ENCODE measurements at places on chromosomes 16 and 17.

DNA sequence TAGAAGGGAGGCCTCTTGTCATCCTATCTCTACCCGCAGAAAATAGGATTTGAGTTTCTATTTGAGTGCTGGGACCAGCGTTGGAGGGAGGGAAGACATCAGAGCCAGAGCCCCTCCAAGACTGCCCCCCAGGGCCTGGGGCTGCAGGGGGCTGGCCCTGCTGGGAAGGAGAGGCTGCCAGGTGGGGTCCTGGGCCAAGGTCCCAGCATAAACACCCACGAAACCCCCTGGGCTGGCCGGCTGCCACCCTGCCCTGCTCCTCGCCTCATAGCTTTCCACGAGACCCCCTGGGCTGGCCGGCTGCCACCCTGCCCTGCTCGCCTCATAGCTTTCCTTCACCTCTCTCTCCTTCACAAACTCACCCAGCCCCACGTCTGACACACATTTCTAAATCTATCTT is 10.6 kb upstream of the TEX19 start:
- DNase-seq = no peak

DNA sequence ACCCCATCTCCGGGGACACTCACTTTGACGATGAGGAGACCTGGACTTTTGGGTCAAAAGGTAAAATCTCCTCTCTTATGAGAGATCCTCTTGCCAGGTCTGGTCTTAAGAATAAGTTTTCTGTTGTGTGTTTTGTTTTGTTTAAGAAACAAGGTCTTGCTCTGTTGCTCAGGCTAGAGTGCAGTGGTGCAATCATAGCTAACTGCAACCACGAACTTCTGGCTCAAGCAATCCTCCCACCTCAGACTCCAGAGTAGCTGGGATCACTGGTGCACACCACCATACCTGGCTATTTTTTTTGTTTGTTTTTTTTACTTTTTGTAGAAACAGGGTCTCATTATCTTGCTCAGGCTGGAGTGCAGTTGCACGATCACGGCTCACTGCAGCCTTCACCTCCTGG is 4.1 kb downstream of the MMP25 start:
- no peak for DNase-seq

- no peak for DNase-seq
These were observed 2.0 kb downstream of the P4HB start for GRCh38 chr17:81858170-81858966.

GRCh38 chr16:10923650-10924214 is 18.5 kb downstream of the DEXI start:
- no peak for DNase-seq

DNA sequence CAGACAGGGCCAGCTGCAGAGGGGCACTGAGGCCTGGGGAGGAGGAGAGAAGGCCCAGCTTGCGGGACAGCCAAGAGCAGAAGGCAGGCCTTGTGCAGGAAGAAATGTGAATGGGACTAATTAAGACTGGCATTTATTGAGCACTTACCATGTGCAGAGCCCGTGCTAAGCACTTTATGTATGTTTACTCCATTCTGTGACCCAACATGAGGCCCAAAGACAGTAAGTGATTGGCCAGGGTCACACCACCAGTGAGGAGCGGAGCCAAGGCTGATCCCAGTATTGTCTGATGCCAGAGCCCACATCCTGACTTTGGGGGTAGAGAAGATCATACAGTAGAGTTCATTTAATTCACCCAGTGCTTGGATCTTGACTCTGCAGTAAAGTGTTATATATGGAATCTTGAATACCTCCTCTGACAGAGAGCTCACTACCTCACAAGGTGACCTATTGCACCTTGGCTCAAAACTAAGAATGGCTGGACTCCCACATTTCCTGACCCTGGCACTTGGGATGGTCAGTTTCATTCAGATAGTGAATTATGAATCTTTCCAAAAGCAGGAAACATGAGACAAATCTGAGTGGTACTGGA is 13.6 kb downstream of the KATNB1 start:
- no peak for DNase-seq

GRCh38 chr16:61179561-61179960 is 856.7 kb downstream of the CDH8 start:
- DNase-seq = no peak

GRCh38 chr16:20851601-20852000 is 45.3 kb downstream of the REXO5 start:
- no peak for DNase-seq

GRCh38 chr17:20938988-20939615 is 103.7 kb downstream of the USP22 start:
- DNase-seq = no peak

- DNase-seq = no peak
These were observed 6.6 kb downstream of the ZSCAN10 start for GRCh38 chr16:3092501-3092941.

DNA sequence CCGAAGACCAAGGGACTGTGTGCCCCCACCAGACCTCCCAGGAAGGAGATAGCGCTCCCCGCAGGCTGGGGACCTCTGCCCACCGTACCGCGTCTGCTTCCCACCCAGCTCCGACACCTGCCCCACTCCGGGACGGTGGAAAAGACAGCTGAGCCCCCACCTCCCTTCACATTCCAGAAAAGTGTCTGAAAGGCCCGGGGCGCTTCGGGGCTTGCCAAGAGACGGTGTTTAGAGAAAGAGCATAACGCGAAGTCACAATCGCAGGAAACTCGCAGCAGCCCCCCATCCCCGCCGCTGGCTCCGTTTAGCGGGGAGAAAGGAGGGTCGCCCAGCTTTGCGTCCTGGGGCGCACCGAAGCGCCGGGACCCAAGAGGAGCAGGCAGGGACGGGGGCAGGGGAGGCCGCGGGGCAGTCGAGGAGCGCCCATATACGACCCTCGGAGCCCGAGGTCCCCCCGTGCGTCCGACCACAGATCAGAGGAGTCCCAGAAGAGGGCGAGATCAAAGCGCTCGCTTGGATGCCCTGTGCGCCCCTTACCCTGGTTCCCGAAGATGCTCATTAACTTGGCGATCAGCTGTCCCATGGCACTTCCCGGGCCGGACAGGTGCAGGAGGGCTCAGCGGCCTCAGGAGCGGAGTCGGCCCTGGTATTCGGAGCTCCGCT is 652 bp downstream of the ARL5C start:
- DNase-seq = no peak

GRCh38 chr17:49659661-49660382 is 18.1 kb downstream of the SPOP start:
- no peak for DNase-seq

DNA sequence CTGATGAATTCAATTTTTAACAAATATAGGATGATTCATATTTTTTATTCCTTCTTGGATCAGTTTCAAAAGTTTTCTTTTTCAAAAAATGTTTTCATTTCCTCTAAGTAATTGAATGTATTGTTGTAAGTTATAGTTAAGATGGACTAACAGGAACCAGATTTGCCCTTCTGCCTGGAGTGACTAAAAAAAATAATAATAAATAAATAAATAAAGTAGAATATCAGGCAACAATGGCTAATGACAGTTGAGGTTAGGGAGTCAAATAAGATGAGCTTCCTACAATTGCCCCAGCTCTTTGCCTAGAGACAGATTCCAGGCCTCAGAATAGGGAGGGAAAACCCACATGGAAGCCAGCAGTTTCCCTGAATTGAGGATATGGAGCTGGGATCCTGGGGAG is 73.7 kb upstream of the MSI2 start:
- DNase-seq = no peak

- DNase-seq = peak; percentile 15
These were observed 79.8 kb downstream of the CMIP start for GRCh38 chr16:81524382-81524781.

GRCh38 chr16:57032346-57032745 is 43.0 kb downstream of the NLRC5 start:
- DNase-seq = no peak

- DNase-seq = no peak
These were observed 25.5 kb downstream of the TMEM235 start for GRCh38 chr17:78256707-78257591.

DNA sequence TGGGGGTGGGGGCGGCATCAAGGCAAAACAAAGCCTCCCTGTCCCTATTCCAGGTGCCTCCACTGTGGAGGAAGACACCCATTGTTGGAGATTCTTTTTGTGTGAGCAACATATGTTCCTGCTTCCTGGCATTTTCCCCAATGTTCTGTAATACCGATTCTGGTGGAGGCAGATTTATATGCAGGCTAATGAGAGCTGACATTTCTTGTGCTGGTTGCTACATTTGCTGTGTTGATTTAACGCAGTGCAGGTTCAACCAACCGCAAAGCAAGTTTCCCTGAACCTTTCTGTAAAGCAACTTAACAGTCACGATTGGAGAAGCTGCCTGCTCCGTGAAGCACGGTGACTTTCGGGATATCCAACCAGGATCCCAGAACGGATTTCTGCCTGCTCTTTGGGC is 260.5 kb downstream of the CBLN1 start:
- no peak for DNase-seq

GRCh38 chr17:80845863-80846671 is 145.6 kb upstream of the CHMP6 start:
- DNase-seq = no peak

All from stimulated activated CD8-positive, alpha-beta memory T cell treated with anti-CD3 and anti-CD28 coated beads, Interleukin-7, amount 100 ng/mL, for 48 hours (primary cell).